H9 (cell line): ENCODE measurements at places on chromosomes 6 and 20.

- DNase-seq = no peak
These were observed 356.8 kb upstream of the ARID1B start for GRCh38 chr6:156420172-156420993.

- no peak for DNase-seq
These were observed 10.6 kb upstream of the SFT2D1 start for GRCh38 chr6:166352923-166353322.

- DNase-seq = no peak
These were observed 237.8 kb downstream of the LY86 start for GRCh38 chr6:6826095-6826901.

GRCh38 chr6:154893917-154894316 lies 101.2 kb upstream of the TIAM2 start:
- no peak for DNase-seq

DNA sequence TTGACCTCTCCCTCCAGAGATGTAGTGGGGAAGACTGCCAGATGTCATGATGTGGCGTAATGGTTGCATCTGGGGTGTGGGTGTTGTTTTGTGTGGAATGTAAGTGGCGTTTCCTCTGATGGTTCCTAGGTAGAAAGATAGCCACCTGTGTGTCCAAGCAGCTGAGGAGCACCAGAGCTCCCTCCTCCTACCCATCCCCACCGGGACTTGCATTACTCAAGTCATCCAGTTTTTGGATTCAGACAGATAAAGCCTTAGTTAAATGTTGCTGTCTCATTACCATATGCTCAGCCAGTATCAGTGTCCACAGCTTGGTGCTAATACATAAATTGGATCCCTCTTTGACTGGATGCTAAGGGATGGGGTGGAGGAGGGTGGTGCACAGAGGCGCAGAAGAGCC lies 282.3 kb downstream of the TBC1D7 start:
- DNase-seq = no peak

GRCh38 chr20:35111141-35111888 lies 18.7 kb upstream of the TRPC4AP start:
- no peak for DNase-seq

- no peak for DNase-seq
These were observed 3.2 kb downstream of the EDN1 start for GRCh38 chr6:12293235-12293930.

DNA sequence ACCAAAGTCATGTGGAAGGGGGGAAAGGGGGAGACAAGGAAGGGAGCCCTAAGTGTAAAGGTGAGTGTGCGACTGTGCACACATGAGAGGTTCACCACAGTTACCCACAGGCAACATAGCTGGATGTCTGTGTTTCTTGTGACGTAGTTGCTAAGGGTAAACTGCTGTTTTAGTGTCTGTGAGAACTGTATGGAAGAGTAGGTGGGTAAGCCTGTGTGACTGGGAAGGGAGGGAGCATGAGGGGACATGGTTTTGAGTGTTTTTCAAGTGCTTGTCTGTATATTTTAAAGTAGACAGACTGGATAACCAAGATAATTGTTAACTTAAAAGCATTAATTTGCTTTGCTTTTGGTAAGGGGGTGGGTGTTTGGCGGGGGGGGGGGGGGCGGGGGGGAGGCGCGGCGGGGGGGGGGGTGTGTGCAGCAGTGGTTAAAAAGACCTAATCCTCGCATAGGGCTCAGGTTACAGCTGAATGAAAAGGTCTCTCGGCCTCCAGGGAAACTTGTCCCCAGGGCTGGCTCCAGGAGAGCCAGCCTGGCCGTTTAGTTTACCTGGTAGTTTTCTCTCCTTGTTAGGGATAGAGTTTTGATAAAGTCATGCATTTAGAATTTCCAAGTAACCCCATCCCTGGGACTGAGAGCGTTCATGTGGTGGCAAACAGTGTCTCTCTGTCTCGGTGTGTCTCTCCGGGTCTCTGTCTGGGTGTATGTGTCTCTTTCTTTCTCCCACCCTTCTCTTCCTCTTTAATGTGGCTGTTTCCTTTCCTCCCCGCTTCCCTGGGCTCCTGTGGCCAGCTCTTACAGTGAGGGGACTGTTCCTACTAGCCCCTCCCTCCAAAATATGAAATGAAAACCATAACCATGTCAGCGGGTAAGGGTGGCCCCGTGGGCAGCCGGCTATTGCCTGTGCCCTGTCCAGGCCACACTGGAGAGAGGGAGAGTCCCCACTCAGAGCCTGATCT lies 3.4 kb downstream of the SCUBE3 start:
- no peak for DNase-seq

DNA sequence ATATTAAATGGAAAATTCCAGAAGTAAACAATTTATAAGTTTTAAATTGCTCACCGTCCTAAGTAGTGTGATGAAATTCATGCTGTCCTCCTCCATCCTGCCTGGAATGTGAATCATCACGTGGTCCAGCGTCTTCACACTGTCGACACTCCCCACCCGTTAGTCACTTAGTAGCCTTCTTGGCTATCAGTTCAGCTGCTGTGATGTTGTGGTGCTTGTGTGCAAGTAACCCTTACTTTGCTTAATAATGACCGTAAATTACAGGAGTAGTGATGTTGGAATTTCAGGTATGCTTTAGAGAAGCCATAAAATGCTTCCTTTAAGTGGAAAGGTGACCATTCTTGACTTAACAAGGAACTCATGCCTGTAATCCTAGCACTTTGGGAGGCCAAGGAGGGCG lies 25.2 kb downstream of the RIOK1 start:
- no peak for DNase-seq
